ENCODE measurements at places on chromosomes 11 and 22.

DNA sequence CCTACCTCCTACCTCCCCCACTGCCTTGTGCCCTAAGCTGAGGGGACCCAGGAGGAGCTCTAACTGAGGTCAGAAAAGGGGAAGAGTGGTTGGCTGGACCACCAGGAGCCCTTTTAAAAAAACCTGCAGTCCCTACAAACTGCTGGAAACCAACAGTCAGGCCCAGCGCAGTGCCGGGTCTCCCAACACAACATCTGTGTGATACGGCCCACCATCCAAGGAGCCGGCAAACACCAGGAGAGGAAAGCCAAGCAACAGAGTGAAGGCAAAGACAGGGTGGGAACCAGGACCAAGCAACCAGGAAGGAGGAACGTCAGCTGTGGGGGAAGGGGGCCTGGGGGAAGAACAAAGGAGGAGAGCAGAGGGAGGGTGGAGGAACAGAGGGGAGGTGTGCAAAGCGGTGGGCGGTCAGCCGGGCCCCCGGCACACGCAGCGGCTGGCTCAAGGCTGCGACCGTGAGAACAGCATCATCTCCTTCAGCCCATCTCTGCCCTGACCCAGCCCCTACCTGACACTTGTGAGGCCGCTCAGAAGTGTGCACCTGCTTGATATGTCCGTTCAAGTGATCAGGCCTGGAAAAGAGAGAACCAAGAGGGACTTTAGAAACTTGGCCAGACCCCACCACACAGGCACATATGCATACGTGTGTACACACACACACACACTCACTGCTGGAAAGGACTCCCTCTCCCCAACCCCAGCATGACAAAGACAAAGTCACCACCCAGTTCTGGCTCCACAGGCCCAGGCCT, 3.6 kb downstream of the PATZ1 start:
- DNase-seq: no peak

DNA sequence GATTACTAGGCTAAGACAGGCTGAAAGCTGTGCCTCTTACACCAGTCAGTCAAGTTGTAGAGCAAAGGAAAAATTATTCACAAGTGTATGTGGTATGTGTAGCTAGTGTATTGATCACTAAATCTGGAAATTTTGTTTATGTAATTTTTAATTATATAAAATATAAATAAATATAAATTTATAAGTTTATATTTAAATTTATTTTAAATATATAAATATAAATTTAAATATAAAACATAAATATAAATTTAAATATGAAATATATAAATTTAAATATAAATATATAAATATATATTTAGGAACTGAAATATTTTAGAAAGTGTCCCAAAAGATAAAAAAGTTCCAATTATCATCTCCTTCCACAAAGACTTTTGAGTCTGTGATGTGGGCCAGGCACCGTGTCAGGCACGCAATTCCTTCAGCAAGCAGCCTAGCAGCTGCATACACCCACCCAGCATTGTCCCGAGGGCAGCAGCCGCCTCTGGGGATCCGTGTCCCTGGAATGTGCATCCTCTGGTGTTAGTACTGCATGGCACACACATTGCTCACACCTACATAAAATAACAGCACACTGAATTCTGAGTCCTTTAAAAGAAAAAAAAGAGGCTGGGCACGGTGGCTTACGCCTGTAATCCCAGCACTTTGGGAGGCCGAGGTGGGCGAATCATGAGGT, 1098.0 kb downstream of the BRD1 start:
- DNase-seq: no peak

- peak; percentile 34 for DNase-seq
Measured at GRCh38 chr11:69999721-70000120, 78.4 kb upstream of the ANO1 start.

DNA sequence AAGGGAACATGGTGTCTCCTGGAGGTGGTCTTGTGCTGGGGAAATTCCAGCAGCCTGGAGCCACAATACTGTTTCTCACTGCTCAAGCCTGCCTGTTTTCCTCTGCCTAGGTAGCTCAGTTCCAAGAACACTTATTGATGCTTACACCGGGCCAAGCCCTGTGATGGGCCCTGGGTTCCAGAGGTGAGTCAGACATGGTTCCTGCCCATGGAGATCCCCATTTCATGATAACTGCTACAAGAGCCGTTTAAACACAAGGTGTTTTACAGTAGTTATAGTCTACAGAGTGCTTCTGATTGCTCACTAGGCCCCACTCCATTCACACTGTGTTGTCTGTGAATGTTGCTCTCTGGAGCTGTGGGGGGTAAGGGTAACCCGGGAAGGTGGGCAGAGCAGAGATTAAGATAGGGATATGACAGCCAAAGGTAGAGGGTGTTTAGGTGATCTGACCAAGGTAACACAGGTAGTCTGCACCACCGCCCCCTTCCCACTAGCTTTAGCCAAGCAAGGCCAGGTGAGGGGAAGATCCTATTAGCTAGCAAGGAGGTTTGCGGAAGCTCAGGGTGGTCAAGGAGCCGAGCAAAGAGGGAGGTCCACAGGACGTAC, 696 bp upstream of the MICAL2 start:
- DNase-seq: no peak

DNA sequence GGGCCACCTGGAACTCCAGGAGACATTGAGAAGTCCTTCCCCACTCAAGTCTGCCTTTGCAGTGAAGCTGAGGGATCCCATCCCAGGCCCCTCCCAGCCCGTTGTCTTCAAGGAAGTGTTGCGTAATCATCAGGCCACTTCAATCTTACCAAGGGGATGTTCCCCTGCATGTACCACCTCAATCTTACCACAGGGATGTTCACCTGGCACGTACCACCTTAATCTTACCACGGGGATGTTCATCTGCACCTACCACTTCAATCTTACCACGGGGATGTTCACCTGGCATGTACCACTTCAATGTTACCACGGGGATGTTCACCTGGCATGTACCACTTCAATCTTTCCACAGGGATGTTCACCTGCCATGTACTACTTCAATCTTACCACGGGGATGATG, 108.0 kb upstream of the SYN3 start:
- DNase-seq: no peak

DNA sequence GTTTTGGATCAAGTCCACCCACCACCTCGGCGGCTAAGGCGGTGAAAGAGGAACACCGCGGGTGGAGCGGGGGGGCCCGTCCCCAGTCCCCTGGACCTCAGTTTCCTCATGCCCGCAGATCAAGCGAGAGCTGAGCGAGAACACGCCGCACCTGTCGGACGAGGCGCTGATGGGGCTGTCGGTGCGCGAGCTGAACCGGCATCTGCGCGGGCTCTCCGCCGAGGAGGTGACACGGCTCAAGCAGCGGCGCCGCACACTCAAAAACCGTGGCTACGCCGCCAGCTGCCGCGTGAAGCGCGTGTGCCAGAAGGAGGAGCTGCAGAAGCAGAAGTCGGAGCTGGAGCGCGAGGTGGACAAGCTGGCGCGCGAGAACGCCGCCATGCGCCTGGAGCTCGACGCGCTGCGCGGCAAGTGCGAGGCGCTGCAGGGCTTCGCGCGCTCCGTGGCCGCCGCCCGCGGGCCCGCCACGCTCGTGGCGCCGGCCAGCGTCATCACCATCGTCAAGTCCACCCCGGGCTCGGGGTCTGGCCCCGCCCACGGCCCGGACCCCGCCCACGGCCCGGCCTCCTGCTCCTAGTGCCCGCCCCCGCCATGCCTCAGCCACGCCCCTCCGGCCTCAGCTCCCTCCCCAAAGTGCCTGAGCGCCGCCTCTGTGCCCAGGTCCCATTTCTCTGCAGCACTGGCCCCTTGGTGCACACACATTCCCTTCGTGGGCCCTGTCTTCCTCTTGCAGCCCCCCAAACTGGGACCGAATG, 12.7 kb downstream of the MAFF start:
- DNase-seq: no peak

DNA sequence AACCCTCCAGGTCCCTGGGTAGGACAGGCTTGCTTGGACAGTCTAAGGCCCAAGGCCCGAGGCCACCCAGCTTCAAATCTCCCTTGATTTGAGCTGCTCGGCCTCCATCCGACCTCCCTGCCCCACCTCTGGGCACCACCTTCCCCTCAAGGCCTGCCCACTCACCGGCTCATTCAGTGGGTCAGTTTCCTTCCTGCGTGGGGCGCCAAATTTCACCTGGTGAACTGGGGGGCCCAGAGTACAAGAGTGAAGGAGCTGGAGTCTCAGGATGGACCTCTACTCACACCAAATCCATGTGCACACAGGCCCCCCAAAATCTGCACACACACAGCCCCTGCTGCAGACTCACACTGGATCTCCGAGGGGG, 3.8 kb downstream of the MAP4K2 start:
- DNase-seq: no peak

GRCh38 chr11:1130276-1131032, 27.3 kb upstream of the MUC5AC start:
- DNase-seq: no peak

DNA sequence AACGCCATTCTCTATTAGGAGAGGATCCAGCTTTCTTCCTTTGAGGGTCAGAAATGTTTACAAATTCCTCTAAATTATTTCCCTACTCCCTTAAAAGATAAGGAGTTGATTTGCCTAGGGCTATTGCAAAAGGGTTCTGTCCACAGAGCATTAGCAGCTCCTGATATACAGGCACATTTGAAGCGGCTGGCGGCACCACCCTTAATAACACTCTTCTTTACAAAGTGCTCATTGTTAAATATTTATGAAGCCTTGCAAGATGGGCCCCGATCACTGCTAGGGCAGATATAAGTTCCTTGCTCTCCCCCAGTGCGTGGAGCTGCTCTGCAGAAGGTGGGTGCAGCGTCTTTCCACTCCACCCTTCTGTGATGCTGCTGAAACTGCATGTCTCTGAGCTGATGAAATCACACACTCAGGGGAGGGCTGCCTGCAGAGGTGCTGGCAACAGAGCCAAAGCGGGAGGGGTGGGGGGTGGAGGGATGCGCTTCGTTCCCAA, 116.7 kb upstream of the NTM start:
- no peak for DNase-seq

- DNase-seq: no peak
Measured at GRCh38 chr11:122786896-122787295, 51.4 kb upstream of the CRTAM start.

DNA sequence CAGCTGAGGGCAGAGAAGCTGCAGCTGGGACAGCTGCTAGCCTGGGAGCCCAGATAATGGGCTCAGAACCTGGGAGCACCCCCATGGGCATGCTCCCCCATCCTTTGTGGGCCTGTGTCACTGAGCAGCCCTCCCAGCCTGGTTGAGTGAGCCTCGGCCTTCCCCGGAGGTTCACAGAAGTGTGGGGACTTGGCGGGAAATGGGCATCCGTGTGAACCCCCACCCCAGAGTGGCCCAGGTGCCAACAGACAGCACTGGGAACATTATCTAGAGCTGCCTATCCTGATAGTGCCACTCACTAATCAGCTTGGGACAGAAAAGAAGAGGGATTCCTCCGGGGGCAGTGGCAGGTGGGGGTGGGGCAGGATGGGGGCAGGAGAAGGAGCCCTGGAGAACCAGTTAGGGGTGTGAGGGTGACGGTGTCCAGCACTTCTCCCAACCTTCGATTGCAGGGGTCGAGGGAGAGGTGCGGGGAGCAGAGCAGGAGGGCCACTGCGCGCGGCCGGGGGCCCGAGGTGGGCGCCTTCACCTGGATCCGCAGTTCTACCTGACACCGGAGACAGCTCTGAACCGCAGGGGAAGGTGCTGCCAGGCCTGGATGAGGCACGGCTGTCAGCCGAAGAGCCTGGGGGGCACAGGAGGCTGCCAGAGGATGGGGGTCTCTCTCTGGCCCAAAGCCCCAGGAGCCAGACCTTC, 33.1 kb downstream of the FLRT1 start:
- no peak for DNase-seq

GRCh38 chr11:62933750-62934495, 12.8 kb upstream of the CHRM1 start:
- DNase-seq: no peak

GRCh38 chr11:66868726-66869566, 12.1 kb downstream of the LRFN4 start:
- DNase-seq: peak; percentile 46

DNA sequence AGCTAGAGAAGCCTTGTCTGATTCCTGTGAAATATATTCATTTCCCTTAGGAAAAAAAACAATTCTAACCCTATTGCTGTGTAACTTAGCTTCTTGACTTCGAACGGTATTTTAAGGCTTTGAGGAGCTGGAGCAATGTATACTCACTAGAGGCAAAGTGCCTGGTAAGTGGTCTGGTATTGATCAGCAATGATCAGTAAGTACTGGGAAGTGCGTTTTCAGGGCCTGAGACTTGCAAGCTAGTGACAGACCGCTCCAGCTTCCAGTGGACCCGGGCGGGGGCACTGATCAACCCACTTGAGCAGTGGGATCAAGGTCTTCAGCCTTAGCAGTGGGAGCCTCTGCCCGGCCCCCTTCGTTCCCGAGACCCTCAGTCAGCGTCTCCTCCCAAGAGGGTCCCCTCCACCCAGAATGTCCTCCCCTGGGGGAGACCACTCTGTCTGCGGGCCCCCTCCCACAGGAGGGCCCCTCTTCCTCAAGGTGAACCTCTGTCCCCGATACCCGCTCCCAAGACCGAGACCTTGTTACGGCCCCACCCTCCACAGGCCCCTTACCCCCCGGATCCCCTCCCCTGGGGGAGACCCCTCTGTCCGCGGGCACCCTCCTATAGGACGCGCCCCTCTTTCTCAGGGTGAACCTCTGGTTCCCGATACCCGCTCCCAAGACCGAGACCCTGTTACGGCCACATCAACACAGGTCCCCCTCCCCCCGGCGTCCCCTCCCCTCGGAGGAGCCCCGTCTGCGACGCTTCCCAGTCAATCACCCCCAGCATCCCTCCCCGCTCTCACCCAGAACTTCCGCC, 452 bp upstream of the ATXN10 start:
- DNase-seq: no peak

DNA sequence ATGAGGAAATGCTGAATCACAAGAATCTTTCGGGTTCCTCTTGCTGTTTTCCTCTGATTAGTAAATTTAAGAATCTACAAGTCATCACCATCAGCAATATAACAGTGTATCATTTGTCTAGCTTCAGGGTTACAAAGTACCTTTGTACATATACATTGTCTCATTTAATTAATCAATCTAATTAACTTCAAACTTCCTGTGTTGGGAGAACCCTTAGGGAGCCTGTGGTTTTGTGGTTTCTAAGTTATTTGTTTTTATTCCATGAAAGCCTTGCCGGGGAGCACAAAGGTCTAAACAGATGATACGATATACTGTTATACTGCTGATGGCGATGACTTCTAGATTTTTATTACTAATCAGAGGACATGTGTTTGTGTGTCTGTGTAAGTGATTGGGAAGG, 41.0 kb downstream of the TIMP3 start:
- DNase-seq: peak; percentile 38

Measured in A172 (cell line).